Lung (tissue), 17 donors: ENCODE measurements at places on chromosomes 5 and 9. TPM values are rescaled to one million over a fixed set of nuclear protein-coding genes. Genes with fewer than 3 reads are reported as not detected.

Gene C9orf153
- total RNA-seq: 2.7 TPM

GRCh38 chr5:3006526-3006925, 255.0 kb upstream of the IRX2 start:
- no peak for DNase-seq

- DNase-seq: peak; percentile 89
Observed at GRCh38 chr9:133335924-133336811, at the start of gene SURF6. TSS of gene SURF6 (minus strand) at chr9:133336188. CDS start at chr9:133336132, 56 bp downstream.

DNA sequence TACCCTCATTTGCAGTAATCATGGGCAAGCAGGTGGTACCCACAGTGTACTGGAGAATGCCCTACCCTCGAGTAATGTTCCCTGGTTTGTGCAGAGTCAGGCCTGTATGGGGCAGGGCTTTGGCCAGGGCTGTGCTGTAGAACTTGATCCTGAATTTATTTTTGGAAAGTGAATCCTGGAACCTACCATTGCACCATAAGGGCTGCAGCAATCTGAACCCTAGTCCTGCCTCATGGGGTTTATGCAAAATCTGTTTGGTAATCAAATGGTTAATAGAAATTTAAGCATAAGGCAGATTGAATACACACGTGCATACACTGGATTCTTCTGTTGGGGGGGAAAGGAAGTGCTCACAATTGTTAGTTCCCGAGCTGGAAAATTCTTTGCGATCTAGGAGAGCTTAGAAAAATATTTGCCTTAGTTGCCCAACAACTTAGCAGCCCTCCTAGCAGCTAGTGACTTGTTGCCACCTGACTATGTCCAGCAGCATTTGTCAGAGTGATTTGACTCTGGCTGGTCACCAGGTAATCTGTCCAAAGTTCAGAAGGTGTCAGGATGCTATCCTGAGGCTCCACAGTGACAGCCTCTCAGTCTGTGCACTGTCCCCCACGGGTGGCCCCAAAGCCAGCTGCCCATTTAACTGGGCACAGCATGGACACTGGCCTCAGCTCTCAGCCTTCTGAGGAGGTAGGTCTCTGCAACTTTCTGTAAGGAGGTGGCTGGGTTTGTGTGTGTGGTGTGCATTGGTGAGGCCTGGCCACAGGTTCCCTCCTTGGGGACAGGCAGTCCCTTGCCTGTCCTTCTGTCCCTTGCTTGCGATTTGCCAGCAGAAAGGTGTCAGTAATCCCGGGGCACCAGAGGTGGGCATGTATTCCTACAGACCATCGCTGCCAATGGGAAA, 8.3 kb downstream of the MVB12B start:
- DNase-seq: no peak

Gene SPATA31D4
- total RNA-seq: not detected

GRCh38 chr5:159033351-159033657, 66.4 kb downstream of the EBF1 start:
- DNase-seq: no peak

Gene SH3RF2
- 1.3 TPM for total RNA-seq

Gene ARL14EPL
- total RNA-seq: not detected

Gene BARHL1
- total RNA-seq: not detected

Gene FGF18
- total RNA-seq: 3.4 TPM

DNA sequence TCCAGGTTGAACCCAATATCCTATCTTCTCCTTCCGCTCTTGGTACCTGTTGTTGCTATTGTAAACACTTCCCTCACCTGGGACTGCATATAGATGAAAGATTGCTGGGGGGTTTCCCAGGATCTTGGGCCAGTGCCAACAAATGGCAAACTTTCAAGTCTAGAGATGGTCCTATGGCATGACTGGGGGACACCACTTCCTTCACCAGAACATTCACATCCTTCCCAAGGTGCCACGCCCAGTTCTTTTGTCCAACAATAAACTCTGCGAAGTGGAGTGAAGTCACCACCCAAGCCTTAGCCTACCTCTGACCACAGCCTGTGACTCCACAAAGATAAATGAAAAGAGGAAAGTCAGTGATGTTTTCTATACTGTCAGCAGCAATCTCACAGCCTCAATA, 34.4 kb downstream of the DOCK8 start:
- no peak for DNase-seq

DNA sequence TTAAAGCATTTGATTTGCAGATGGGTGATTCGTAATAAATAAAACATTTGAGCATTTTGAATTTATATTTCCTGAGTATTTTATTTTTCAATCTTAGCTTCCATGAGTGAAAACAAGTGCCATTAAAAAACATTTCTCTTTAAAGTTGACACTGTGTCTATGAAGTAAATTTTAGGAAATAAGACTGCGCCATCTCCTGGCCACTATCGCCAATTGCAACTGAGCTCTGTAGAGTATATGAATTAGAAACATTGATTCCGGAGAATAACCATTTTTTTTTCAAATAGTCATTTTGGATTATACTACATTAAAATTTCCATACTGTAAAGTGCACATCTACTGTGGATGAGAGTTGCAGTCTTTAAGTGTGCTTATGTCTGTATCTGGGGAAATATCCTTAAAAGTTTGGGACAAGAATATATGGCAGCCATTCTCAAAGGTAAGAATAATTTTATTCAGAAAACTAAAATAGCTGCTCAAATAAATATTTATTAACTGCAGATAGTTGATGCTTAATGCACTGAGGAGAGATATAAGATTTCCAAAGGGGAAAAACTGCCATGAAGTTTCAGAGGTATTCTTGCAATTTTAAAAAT, 5.9 kb downstream of the DMRTA1 start:
- DNase-seq: peak; percentile 12

Gene IRX4
- total RNA-seq: not detected

- DNase-seq: no peak
Observed at GRCh38 chr9:130319300-130319699, 53.7 kb downstream of the HMCN2 start.

Gene PCDHB13
- 3.3 TPM for total RNA-seq

Gene TNFSF8
- 1.9 TPM for total RNA-seq

- peak; percentile 75 for DNase-seq
Observed at GRCh38 chr5:178428341-178429155, 161.6 kb downstream of the COL23A1 start.

DNA sequence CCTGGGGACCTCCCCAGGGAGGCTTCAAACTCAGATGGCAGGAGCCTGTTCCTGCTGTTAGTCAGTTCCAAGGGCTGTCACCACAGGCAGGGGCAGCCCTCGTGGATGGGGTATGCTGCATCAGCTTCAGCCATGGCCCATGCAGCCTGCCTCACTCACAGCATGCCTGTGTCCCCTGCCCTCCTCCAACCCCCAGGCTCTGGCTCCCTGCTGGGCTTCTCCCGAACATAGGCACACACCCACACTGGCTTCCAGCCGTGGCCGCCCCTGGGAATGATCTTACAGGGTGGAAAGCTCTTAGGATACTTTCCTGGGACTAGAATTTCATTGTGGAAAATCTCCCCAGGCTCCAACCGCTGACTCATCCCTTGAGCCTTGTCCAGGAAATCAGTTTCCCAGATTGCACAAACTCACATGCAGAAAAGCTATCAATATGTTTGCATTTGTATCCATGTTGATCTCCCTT, 163.8 kb downstream of the SEC61B start:
- DNase-seq: peak; percentile 17

GRCh38 chr5:71492817-71493615, 37.6 kb downstream of the BDP1 start:
- DNase-seq: no peak

DNA sequence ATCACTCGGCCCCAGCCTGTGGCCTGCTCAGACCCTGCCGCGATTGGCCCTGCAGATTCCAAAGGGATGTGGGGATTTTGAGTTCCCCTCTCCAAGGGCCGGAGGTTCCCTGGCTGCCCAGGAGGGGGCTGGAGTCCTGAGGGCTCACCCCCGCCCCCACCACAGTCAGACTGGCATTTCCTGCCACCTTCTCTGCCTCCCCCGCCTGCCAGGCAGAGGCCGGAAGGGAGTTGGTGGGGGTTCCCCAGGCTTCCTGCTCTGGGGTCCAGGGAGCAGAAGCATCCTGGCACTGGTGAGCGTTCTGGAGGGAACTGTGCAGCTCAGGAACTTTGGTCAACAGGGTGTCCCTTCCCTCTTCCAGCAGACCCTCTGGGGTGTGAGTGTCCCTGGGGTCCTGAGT, 70.6 kb downstream of the RXRA start:
- no peak for DNase-seq

Gene C5orf24
- total RNA-seq: 68.8 TPM

DNA sequence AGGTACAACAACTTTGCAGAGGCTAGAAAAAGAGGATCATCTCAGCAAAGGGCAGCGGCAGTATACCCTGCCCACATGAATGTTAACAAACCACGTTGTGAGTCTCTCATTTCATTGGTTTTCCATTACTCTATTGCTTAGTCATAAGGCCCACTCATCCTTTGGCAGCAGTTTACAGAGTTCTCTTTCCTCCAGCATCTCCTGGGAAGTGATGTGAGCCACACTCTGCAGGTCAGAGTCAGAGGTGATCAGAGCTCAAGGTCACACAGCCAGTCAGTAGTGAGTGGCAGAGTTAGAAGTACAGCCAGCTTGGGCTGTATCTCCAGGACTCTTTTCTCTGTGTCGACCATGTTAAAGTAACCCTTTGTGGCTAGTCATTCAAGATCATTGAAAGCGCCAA, 599.6 kb upstream of the GRAMD2B start:
- DNase-seq: no peak

Gene GARIN3
- total RNA-seq: not detected
